ENCODE measurements at places on chromosomes 11 and 22. TPM values are rescaled to one million over a fixed set of nuclear protein-coding genes. Genes with fewer than 3 reads are reported as not detected.

LDHAL6A gene
- total RNA-seq: not detected

CFAP300 gene
- total RNA-seq: 0.38 TPM

SAA4 gene
- total RNA-seq: not detected

RAB36 gene
- total RNA-seq: 0.70 TPM

TECTA gene
- 1.2 TPM for total RNA-seq

KCNK4 gene
- total RNA-seq: not detected

DESI1 gene
- 30.6 TPM for total RNA-seq

MS4A6A gene
- 22.2 TPM for total RNA-seq

CTSW gene
- total RNA-seq: 0.83 TPM

VEGFB gene
- total RNA-seq: 261 TPM

XRRA1 gene
- total RNA-seq: 5.2 TPM

OPCML gene
- 0.27 TPM for total RNA-seq

KLHDC7B gene
- 0.08 TPM for total RNA-seq

SLC5A12 gene
- total RNA-seq: 0.11 TPM

OR51B5 gene
- total RNA-seq: not detected

CARNS1 gene
- total RNA-seq: 22.2 TPM

HEPN1 gene
- total RNA-seq: not detected

OR5B21 gene
- not detected for total RNA-seq

SCUBE1 gene
- 1.1 TPM for total RNA-seq

OOSP4A gene
- not detected for total RNA-seq

C11orf98 gene
- total RNA-seq: 25.4 TPM

YAP1 gene
- 74.9 TPM for total RNA-seq

NAV2 gene
- 50.8 TPM for total RNA-seq

PIK3C2A gene
- 34.1 TPM for total RNA-seq

ANO9 gene
- 0.38 TPM for total RNA-seq

OR6M1 gene
- not detected for total RNA-seq

CSNK2A3 gene
- total RNA-seq: 1.6 TPM

GSTT2B gene
- total RNA-seq: 21.1 TPM

TRPM5 gene
- not detected for total RNA-seq

PISD gene
- 20.2 TPM for total RNA-seq

PANX3 gene
- not detected for total RNA-seq

CD59 gene
- total RNA-seq: 932 TPM

HORMAD2 gene
- total RNA-seq: 0.16 TPM

ART1 gene
- total RNA-seq: 1.3 TPM

TRIM22 gene
- 16.1 TPM for total RNA-seq

MOGAT2 gene
- not detected for total RNA-seq

MALAT1 gene
- 9,850 TPM for total RNA-seq

MAJIN gene
- total RNA-seq: not detected

TMPRSS4 gene
- total RNA-seq: 0.32 TPM

SMIM35 gene
- not detected for total RNA-seq

GAS2 gene
- 14.3 TPM for total RNA-seq

ABCC8 gene
- total RNA-seq: 3.9 TPM

MRGPRX4 gene
- not detected for total RNA-seq

Data from cardiac septum (tissue), 1 donor.